ENCODE measurements at places on chromosomes 13 and 19.

DNA sequence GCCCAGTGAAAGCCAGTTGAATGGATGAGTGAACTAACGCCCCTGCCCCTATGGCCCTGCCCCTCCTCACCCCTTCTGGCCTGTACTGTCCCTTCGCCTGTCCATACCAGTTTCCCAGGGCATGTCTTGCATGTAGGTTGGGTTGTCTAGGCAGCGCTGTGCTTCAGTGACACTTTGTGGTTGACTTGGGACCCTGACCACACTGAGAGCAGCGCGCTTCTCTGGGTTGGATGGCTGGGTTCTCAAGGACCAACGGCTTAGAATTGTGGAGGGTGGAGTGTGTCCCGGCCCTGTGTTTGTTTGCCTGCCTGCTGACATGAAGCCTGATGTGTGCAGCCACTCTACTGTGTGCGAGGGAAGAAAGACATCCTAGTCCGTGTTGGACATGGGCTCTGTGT, 15.8 kb downstream of the GATAD2A start:
- DNase-seq, result no peak

GRCh38 chr19:30681162-30682100, 309.2 kb downstream of the ZNF536 start:
- no peak for DNase-seq

DNA sequence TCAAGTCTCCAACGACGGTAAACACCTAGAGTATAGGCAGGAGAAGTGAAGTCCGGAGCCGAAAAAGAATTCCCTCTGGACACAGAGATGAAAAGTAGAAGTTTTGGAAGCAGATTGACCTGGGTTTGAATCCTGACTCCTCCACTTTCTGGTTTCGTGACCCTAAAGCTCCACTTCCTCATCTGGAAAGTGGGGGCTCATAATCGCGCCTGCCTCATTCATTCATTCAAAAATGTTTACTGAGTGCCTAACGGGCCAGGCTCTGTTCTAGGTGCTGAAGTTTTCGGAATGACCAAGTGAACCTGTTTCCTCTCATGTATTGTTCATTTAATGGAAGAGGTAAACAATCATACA, 7.1 kb upstream of the EML2 start:
- no peak for DNase-seq

DNA sequence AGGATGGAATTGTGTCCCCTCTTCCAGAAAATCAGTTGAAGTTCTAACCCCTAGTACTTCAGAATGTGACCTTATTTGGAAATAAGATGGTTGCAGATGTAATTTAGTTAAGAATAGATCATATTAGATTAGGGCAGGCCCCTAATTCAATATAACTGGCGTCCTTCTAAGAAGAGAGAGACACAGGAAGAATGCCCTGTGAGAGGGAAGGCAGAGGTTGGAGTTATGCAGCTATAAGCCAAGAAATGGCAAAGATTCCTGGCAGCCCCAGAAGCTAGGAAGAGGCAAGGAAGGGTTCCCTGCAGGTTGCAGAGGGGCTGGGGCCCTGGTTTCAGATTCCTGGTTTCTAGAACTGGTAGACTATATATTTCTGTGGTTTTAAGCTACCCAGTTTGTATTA, 30.0 kb downstream of the HS6ST3 start:
- DNase-seq, result no peak

DNA sequence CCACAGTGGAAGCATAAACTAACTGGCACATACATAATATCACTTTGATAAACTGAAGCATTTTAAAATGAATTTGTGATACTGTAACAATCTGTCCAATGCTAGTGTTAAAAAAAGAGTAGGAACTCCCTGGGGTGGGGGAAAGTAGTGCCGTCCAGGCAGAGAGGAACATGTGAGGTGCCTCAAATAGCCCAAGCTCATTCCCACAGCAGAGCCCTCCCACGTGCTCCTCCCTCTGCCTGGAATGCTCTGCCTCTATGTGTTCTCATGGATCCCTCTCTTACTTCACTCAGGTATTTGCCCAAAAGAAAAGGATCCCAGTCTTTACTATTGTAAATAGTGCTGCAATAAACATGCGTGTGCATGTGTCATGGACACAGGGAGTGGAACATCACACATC, 188.1 kb downstream of the NHLRC3 start:
- DNase-seq, result no peak

GRCh38 chr13:59837101-59837500, 326.6 kb downstream of the DIAPH3 start:
- no peak for DNase-seq

GRCh38 chr13:57629821-57630235, 1.7 kb upstream of the PCDH17 start:
- DNase-seq, result no peak

DNA sequence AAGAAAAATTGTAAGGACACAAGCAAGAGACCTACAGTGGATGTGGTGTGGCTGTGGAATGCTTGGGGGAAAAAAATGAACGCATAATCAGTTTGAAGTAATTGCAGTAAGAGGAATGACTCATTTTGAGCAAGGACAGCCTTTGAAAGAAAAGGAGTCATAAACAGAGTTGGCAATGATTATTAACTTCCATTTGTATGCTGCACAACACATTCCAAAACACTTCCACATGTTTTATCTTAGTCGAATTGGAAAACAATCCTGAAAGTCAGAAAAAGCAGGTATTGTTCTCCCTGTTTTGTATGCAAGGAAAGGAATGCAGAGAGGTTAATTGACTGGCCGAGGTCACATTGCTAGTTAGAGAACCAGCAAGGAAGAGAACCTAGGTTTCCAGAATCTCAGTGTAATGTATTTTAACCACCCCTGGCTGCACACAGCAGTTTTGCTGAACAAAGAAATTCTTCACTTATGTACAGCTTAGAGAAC, 630.0 kb upstream of the MIR17HG start:
- no peak for DNase-seq

DNA sequence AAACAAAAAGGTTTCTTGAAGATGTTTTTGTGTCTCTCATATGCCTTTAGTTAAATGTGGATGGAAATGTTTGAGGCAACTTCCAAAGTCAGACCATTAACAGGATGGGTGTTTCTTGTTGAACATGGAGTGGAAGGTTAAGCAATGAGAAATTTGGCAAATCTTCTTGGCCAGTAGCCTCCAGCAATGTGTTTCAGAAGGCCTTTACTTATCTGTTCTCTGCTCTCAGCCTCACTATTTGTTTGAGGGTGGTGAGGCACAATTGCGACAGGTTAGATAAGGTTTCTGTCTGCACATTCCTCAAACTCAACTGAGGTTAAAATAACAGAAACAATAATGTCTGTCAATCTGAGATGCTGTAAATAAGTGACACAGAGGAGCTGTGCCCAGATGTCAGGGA, 1019.0 kb downstream of the DIAPH3 start:
- no peak for DNase-seq

GRCh38 chr13:74062933-74063332, 71.3 kb downstream of the KLF12 start:
- DNase-seq, result no peak

DNA sequence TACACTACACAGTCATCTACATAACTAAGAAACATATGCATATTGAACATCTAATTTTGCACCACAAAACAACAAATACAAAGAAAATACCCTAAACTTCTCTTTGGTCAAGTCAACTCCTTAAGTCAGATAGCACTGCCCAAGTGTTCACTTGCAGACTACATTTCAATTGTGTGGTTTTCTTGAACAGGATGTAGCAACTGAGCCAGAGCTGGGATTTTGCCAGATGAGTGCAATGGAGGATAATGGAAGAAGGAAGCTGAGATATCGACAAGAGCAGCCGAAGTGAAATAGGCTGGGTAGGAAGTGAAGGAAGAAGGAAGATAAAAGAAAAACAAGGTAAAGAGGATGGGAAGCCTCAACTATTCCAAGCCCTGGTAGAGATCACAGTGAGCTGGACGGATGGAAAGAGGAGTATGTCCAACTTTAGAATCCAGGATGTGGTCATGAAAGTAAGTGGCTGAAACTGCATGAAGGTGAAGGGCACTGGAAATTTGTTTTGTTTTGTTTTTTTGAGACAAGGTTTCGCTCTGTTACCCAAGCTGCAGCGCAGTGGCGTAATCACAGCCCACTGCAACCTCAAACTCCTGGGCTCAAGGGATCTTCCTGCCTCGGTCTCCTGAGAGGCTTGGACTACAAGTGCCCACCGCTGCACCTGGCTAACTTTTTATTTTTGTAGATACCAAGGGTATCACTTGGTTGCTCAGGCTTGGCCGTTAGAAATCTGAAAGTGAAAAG, 15.0 kb downstream of the NUFIP1 start:
- no peak for DNase-seq

- DNase-seq, result no peak
Measured at GRCh38 chr13:78228940-78229339, 310.3 kb upstream of the EDNRB start.

- no peak for DNase-seq
Measured at GRCh38 chr13:74825938-74826246, 656.1 kb downstream of the TBC1D4 start.

DNA sequence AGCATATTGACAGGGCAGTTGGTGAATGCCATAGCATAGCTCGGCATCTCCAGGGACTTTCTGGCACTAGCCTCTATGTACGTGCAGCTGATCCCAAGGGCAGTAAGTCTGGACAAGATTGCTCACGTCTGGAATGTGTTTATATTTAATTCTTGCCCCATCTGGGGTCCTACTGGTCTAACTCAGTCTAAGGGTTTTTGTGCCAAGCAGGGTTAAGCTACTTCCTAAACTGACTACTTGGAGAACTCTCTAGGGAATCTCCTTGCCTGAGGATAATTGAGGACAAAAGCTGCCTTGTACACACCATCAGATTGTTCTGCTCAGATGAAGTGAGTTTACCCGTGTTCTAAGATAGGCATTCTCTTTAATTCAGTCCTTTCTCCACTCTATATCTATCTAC, 358.1 kb downstream of the MYO16 start:
- no peak for DNase-seq

DNA sequence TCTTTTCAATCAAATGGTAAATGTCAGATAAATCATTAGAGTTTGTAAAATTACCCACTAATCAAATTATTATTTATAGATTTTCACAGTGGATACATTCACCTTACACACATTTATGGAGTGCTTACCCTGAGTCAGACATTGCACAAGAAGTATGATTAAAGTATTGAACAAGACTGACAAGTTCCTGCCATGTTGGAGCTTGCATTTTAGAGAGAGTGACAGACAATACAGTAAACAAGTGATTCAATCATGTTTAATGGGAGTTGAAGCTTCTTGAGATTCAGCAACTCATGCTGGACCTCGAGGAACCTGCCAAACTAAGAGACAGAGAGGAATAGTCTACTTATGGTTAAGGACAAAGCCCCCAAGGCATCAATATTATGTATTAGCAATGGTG, 487.8 kb downstream of the PCDH17 start:
- DNase-seq, result no peak

DNA sequence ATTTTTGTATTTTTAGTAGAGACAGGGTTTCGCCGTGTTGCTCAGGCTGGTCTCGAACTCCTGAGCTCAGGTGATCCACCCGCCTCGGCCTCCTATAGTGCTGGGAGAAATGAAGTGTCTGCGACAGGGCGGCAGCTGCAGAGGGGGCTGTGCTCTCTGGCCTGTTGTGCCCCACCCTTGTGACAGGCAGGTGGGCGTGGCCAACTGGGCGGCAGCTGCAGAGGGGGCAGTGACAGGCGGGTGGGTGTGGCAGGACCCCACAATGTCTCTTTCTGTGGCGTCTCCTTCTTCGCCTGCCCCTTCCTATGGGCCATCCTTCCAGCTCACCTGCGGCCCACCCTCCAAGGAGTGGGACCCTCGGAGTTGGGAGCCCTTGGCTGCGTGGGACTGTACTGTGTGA, 11.8 kb downstream of the STK11 start:
- DNase-seq, result no peak

DNA sequence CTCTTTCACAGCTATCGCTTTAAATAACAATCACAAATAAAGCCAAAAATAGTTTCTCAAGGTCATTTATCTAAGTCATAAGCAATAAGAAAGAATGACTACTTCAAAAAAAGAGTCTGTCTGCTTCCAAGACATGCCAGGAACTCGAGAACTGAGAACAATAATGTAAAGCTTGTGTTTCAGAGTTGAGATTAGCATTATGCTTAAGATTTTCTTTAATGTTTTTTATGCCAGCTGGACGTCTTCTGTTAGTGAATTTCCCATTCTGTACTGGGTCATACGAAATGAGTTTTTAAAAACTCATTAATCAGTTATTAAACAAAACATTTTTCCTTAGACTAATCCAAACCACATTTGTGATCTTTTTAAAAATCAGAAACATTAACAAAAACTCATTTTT, 3.2 kb upstream of the SPRYD7 start:
- no peak for DNase-seq

DNA sequence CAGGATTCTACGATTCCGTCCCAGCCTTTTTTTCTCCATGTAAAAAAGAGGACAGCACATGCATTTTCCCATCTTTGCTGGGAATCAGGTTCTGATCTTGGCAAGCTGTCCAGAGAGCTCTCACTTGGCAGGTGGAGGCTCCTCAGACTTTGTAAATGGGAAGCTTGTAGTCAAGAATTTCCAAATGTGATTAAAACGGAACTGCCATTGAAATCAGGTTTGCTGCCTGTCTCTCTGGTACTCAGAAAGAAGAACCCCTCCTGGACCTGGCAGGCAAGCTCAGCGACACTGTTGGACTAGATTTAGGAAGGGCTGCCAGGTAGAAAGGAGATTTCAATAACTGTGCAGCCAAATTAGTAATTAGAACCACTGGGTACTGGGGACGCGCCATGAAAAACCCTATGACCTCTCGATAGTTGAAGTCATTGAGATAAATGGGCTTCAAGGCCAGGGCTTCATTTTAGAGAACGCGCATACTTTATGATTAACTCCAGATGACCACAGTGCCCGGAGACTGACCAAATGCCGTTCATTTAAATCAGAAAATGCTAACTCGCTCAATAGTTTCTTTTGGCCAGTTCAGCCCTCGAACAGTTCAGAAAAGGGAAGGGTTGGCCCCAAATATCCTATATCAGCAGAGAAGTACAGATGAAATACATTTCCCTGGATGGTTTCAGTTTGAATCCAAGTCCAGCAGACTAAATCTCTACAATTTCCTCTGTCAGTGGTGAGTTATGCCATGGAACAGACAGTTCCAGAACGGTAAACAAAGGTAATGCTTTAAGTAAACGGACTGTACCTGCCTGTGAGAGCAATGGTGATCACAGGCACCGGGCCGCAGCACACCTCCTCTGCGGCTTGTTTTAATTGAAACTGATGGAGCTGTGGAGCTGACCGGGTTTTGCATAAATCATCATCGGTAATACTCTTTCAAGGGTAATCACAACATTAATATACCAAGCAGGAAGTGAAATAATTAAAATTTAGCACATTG, 517.4 kb downstream of the RFC3 start:
- DNase-seq, result no peak

GRCh38 chr13:60945396-60945795, 470.3 kb downstream of the PCDH20 start:
- no peak for DNase-seq

GRCh38 chr13:20438801-20439200, 86.9 kb downstream of the CRYL1 start:
- no peak for DNase-seq

DNA sequence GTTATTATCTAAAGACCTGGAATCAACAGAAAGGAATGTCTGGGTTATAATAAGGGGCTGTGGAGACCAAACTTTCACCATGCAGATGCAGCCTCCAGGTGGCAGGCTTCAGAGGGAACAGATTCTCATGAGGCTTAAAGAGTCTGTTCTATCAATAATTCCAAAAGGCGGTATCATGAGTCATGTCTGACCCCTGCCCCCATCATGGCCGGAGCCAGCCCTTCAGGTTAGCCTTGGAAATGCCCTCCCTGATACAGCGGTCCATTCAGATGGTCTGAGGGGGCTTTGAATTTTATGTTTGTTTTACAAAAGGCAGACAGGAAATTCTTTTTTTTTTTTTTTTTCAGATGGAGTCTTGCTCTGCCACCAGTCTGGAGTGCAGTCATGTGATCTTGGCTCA, 21.7 kb upstream of the LAMP1 start:
- peak; percentile 15 for DNase-seq

Measured in stimulated activated CD4-positive, alpha-beta T cell treated with anti-CD3 and anti-CD28 coated beads, Interleukin-4, amount 100 ng/mL, for 4 hours (primary cell).